ENCODE measurements at places on chromosomes 7 and 10.

DNA sequence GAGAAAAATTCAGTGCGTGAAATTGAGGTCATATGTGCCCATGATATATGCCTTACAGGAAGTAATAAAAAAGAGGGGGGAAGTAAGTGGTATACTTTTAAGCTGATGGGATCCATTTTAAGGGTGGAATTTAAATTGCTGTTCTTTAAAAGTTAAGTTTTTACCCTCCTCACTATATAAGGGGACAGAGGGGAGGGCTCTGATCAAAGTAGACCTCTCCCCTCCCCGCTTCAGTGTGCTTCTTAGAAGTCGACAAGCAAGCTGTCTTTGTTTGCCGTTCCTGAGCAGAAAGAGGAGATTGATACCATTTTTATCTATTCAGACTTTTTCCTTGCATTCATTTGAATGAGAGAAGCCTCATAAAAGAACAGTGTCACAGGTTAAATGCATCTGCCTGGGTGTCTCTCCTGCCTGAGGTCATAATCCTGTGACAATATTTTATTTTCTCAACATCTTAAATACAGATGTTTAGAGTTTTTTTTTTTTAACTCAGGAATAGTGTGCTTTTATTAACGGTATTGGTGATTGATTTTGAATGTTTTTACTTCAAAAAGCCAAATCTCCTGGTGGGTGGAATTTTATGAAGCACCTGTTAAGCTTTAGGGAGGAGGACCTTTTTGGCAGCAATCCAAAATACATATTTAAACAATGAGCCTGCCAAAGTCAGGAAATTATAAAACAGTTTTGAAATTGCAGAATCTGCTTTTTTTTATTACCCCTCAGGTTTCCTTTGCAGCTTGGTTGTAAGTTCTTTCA lies 141.7 kb downstream of the KAT6B start:
- peak; percentile 14 for DNase-seq

GRCh38 chr10:105188737-105189462 lies 547.8 kb downstream of the SORCS3 start:
- peak; percentile 57 for DNase-seq

DNA sequence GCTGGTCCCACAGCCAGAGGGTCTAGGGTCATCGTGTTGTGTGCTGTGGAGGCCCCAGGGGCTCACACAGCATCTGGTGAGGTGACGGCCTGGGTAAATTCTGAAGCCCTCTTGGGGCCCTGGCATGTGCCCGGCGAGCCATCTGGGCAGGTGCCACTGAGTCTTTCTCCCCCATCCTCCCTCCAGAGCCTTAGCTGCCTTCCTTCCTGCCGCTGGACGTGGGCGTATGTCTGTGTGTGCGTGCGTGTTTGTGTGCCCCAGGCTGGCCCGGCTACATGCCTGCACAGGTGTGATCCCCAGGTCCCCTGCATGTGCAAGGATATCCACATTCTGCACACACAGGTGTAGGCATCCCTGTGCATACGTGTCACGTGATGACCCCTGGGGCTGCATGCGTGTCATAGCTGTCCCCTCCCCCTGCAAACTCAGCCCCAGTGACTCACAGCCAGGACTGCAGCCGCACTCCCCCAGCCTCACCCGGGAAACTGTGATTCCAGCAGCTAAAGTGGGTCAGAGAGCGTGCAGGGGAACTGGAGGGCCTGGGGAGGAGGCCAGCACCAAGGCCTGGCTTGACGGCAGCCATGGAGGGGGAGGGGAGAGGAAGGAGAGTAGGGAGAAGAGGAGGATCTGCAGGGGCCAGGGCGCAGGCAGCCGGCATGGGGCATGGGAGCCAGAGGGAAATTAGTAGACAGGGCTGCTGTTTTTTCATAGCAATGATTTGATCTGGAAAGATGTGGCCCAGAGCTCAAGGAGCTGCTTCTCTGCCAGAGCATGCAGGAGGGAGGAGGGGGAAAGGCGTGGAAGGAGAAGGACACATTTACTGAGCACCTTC lies 46.4 kb downstream of the ELFN1 start:
- peak; percentile 26 for DNase-seq

GRCh38 chr10:100779329-100779728 lies 33.9 kb downstream of the PAX2 start:
- DNase-seq, result no peak

GRCh38 chr10:96671211-96671890 lies 49.0 kb downstream of the PIK3AP1 start:
- DNase-seq, result no peak

GRCh38 chr10:71748671-71749191 lies 24.6 kb downstream of the VSIR start:
- DNase-seq, result peak; percentile 53

GRCh38 chr10:44422570-44423101 lies 37.7 kb upstream of the CXCL12 start:
- no peak for DNase-seq

- DNase-seq, result no peak
These were observed 26.0 kb downstream of the EN2 start for GRCh38 chr7:155483868-155484325.

GRCh38 chr7:23205909-23206767 lies 24.3 kb downstream of the NUP42 start:
- DNase-seq, result peak; percentile 27

DNA sequence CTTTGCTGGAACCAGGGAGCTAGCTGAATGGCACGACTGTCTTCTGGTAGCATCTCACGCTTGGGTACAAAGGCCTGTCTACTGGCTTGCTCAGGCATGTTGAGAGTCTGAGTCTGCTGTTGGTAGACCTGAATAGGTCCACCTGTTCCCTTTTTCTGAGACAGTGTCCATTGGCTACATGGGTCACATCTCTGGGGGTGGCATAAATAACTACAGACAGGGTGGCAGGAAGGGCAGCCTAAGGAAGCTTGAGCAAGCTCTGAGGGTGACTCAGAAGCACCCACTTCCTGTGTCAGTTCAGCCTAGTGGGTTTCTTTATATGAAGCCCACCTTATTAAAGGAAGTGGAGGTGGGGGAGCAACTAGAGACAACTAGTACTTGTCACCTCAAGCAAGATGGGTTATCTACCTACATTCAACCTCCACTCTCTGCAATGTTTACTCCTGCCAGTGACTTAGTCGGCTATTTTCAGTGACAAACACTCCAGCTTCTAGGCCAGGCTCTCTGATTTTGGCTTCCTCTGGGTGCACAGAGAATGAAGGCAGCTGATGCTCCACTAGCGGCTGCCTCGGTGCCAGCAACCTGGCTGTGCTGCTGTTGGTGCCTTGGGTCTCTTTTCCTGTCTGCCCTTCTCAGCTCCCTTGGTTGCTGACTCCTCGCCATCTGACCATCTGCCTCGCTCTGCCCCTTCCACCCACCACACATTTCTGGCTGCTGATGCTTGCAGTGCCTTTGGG lies 5.7 kb upstream of the ZYX start:
- DNase-seq, result no peak

- no peak for DNase-seq
These were observed 99.8 kb downstream of the NKX6-2 start for GRCh38 chr10:132685921-132686680.

Data from foreskin fibroblast (primary cell).